ENCODE measurements at places on chromosomes 5 and 9.

DNA sequence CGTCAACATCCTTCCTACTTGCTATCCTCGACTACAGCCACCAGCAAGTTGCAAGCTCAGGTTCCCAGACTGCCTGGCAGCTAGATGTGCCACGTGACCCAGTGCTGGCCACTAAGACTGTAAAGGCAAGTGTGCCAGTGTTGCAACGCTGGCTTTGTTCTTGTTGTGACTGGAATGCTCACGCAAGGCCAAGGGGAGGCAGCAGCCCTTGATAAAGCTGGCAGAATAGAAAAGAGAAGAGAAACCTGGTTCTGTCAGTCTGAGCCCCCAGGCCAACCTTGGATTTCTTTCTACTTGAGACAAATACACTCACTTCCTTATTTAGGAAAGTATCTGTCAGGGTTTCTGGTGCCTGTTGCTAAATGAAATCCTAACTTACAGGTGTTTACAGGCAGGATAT lies 113.0 kb downstream of the KLHL3 start:
- no peak for DNase-seq

GRCh38 chr5:9799606-9800005 lies 169.5 kb upstream of the TAS2R1 start:
- no peak for DNase-seq

DNA sequence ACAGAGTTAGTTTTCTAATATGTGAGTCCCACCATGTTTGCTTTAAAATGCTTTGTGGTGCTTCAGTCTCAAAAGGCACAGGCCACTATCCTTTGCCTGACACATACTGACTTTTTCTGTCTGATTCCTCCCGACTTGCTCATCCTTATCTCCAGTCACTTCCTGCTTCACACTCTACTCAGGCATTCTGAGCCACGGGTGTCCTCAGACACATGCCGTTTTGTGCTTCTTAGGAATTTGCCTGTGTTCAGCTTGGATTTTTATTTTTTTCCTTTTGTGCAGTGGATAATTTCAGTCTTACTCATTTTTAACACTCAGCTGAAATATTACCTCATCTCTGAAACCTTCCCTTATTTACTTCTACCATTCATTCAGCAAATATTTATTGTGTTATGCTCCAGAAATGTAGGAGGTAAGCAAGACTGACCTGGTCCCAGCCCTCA lies 54.1 kb downstream of the MAN2A1 start:
- DNase-seq: no peak

DNA sequence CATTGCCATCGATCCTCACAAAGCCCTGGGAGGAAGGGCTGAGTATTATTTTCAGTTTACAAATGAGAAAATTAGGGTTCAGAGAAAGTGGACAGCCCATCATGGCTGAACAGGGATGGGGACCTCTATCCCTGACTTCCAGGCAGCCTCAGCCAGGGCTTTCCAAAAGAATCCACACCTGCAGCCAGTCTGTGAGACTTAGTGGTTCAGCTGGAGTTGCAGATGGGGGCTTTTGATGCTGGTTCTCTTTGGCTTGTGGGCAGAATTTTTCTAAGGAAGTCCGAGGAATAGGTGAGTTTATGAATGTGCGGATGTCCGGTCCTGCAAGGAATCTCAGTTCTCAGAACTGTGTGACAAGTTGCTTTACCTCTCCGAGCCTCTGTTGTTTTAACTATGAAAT lies 138.1 kb downstream of the RGS3 start:
- no peak for DNase-seq

- DNase-seq: no peak
These were observed 131.2 kb downstream of the FBN2 start for GRCh38 chr5:128406803-128407202.

DNA sequence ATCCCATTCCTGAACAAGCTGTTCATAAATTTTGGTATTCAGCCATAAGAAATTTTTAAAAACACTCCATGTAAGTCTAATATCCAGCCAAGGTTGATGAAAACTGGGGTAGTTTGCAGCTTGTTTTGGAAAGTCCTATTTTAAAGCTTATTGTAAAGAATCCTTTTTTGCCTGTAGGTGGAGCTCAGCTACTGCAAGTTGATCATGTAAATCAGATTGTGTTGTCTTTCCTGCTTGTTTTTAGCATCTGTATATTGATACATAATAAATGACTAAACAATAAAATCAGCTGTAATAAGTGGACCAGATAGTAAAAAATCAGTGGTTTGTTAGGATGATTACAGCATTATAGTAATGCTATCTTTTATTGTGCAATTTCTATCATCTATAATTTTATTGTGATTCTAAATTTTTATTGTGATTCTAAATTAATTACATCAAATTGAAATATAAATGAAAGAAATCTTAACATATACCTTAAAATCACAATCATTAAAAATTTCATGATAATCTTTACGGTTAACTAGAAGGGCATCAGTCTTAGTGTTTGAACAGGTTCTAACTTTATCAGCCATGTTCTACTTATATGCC lies 42.4 kb downstream of the CWC27 start:
- DNase-seq: peak; percentile 43

DNA sequence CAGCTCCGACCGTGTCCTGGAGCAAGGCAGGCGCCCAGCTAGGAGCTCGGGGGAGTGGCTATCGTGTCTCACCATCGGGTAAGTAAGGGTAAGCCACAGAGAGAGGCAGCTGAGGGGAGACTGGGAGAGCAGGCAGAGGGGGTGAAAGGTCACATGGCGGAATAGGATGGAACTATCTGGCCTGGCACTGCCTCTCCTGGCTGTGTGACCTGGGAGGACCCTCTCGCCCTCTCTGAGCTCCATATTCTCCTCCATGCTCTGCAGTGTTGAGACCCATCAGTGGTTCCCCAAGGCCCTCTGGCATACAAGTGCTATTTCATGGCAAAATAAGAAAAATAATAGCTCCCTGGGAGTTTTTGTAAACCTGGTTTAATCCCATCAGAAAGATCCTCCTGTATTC lies 43.9 kb upstream of the ASS1 start:
- DNase-seq: no peak

DNA sequence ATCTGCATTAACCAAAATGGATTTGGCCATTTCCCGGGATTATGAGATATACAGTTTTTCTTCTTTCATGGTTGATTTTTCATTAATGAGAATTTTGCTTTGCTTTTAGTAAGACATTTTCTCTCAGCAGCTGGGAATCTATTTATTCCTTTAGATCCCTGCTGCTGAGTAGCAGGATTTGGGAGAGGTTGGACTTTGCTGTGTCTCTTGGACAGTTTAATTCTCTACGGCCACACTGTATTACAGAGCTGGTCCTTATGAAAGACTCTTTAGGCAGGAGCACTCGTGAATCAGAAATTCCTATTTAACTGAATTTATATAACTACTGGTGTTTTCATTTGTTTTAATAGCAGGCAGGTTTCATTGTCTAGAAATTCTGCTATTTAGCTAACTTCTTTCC lies 1.6 kb downstream of the UNC13B start:
- no peak for DNase-seq

DNA sequence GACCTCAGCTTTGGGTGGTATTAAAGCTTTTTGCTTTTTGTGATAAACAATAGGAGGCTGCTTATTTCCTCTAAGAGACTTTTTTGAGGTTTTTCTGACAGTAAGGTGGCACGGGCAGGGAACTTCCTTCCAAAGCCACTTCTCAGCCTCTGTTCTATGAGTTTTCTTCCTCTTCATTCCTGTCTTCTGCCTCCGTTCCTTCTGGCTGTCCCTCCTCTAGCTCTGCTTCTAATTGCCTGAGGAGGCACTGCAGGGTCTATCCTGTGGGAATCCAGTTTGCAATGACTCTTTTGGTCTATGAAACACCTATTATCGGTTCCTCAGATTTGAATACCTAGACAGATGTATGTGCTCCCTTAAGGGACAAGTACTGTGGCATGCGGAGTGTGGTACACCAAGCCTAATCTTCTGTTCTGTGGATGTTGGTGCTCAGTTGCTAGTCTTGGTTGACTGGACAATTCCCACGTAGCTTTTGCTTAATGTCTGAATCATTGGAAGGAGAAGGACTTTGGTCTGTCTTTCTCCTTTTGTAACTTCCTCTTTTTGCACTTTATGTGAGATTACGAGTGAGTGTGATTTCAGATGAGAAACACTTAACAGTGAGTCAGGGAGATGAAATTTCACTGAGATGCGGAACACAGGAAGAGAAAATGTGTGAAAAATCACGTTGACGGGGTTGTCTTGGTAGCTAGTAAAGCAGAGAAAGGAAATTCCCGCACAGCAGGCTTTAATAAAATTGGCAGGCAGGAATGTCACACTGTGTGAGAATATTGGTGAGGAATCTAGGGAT lies 305.2 kb downstream of the EFNA5 start:
- no peak for DNase-seq

DNA sequence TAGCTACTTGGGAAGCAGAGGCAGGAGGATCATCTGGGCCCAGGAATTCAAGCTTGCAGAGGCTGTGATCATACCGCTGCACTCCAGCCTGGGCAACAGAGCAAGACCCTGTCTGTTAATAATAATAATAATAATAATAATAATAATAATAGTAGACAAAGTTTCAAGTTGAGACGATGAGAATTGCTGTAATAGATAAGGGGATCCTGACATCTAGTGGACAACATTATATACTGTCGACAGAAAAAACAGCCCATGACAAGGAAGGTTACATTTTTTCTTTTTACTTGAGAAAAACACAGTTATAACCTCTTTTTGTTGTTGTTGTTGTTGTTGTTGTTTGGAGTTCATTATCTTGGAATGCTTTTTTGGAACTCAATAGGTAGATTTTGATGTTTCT lies 35.3 kb downstream of the NDFIP1 start:
- DNase-seq: peak; percentile 9

DNA sequence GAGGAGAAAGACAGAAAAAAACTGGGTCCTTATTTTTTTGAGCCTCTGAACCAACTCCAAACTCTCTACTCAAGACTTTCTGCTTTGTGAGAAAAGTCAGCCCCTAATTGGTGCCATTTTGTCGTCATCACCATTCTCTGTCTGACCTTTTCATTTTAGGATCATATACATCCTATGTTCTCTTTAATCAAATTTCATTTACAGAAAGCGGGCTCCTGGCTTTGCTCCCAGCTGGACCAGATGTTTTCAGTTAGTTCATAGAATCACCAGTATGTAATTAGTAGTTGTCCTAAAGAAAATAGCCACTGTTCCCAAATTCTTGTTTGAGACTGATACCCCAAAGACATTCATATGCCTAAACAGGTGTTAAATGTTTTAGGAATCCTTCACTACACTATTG lies 28.6 kb upstream of the SLCO4C1 start:
- no peak for DNase-seq

GRCh38 chr5:160692271-160692670 lies 159.7 kb downstream of the ATP10B start:
- DNase-seq: no peak

- DNase-seq: peak; percentile 88
These were observed 308.6 kb upstream of the EFNA5 start for GRCh38 chr5:107979291-107979690.

DNA sequence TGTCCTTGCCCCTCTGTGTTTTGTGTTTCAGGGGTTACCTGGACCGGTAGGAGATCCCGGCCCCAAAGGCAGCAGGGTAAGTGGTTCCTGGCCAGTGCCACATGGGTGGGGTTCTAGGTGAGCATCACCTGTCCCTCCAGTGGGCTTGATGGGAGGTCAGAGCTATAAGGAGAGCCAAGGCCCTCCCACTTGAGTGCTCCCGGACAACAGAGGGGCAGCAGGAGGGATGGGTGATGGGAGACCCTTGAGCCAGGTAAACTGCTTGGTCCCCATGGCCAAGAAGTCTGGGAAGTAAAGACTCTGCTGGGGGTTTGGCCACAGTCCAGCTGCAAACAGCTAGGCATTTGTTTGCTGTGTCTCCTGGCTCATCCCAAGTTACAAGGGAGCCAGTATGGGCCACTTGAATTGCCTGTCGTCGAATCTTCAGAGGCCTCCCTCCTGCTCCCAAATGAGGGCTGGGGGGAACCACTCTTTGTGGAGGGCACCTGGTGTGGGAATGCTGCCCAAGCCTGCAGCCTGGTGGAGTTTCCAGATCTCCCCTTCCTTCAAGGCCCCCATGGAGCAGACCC lies 51.0 kb downstream of the COL27A1 start:
- DNase-seq: no peak
